ENCODE measurements at places on chromosomes 7 and 10.

GRCh38 chr7:123011766-123012369 lies 16.4 kb upstream of the TAS2R16 start:
- DNase-seq = no peak

- no peak for DNase-seq
Observed at GRCh38 chr10:124955868-124956267, 13.9 kb downstream of the ZRANB1 start.

GRCh38 chr10:32790483-32790882 lies 167.5 kb downstream of the ITGB1 start:
- DNase-seq = no peak

DNA sequence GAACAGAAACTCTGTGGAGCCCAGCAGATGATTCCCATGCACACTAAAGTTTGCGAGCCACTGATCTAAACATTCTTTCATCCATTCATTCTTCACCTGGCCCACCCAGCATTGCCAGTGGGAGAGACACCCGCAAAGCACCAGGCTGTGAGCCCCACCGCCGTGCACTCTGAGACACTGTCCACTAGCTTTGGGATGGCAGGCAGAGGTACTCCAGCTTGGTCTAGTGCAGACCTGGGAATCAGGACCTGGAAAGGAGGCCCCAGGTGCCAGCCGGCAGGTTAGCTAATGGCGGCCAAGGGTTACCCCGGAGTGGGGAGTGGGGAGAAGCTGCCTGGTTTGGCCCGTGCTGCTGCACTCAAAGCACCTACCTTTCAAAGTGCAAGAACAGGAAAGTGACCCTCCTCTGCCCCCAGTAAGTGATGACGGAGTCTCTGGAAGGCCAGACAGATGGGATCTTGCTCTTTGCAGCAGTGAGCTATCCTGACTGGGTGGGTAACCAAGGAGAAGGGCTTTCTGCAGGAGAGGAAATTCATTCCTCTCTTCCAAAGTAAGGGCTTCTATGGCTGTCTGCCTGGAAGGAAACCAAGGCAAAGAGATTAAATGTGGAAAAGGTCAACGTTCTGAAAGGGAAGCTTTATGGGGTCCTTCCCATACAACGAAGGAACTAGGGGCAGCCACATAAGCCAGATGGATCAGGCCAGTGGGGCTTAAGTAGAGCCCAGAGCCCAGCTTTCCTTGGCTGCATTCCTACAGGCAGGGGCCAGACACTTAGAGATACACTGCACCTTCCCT lies 74.2 kb upstream of the LRRC4 start:
- no peak for DNase-seq

DNA sequence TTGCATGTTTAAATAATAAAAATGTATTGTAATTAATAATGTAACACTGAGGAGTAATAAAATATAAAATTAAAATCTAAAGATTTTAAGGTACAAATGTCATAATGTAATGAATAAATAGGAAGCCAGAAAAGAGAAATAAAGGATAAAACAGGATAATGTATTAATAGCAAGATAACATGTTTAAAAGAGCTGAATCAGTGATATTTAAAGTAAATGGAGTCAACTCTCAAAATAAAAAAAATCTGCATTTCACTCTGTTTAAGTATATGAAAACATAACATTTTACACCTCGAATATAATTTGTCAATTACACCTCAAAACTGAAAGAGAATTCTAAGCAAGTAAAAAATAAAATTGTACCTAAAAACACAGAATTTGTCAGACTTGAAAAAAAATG lies 44.1 kb downstream of the GRM3 start:
- DNase-seq = no peak

- no peak for DNase-seq
Observed at GRCh38 chr7:130560972-130561371, 69.1 kb downstream of the MEST start.

DNA sequence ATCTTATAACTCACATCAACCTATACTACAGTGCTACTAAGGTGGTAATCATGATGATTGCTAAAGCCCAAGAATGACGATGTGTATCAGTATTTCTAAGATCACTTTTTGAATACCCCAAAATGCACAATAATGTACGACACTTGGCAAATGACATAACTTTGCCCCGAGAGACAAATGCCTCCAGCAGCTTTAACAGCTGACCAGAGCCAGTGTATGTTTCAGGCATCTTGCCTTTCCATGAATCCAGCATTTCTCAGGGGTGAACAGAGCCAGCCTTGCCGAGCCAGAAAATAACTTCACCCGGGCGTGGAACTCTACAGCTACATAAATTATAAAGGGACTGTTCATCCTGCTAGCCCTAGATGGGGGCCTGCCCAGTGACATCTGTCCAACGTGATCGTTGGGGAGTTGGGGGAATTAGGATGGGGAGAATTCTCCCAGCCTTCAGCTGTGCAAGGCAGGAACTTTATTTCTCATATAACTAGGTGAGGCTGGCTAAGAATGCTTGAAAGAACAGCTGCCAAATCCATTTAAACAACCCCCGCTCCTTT lies 1.8 kb downstream of the IGFBP3 start:
- DNase-seq = no peak

DNA sequence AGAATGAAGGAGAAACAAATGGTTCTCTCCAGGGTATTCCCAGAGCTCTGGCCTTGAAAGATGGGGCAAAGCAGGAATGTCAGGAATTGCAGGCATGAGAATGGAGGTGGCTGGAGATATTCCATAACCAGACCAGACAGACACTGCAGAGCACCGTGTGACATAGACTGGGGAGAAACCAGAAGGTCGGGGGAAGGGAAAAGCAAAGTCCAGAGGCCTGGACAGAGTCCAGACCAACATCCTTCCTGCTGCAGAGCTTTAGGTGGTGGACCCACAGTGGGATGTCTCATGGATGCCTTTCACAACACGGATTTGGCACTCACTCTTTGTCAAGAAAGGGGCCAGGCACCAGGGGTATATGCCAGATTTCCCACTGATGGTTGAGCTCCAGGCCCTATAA lies 177.2 kb upstream of the INHBA start:
- DNase-seq = no peak

GRCh38 chr10:68955355-68955831 lies 577 bp upstream of the DDX21 start:
- no peak for DNase-seq

GRCh38 chr10:34705563-34705962 lies 109.5 kb downstream of the PARD3 start:
- DNase-seq = peak; percentile 34

- DNase-seq = no peak
Observed at GRCh38 chr10:127162841-127163240, 33.5 kb downstream of the INSYN2A start.

- no peak for DNase-seq
Observed at GRCh38 chr7:15749631-15750030, 63.1 kb upstream of the MEOX2 start.

DNA sequence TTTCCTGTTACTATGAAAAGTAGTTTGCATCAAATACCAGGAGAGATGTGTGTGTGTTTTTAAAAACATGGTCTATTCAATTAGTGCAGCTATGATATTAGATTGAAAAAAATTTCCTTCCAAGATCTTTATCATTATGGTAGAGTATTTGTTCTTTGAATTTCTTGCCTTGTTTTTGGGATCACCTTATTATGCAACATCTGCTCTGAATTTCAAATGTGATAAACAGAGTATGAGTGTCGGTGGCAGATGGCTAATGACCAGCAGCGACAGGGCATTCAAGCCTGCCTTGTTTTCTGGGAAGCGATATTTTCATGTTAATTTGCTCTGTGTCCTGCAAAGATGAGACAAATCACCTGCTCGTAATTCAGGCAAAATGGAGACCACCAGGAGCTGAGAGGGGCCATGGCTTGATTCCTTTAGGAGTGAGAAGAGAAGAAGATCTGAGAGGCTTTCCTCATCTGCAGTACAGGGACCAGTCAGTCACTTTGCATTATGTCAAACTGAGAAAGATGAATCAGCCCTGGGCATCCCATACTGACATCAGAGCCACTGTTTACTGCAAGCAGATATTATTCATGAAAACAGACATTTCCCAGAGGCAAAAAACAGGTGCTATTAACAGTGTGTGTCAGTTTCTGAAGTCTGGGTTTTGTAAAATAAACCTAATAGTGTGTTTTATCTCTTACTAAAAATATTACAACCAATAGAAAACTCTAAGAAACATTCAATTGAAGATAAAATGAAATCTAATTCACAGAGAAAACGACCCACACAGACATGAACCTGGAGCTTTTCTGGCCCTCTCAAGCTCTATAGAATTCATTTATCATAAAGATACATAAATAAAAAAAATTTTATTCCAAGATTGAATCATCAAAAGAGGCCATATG lies 67.6 kb downstream of the CDK6 start:
- DNase-seq = no peak

Measured in vagina (tissue), 2 donors.